T-helper 1 cell (primary cell): ENCODE measurements at places on chromosomes 1 and 21.

DNA sequence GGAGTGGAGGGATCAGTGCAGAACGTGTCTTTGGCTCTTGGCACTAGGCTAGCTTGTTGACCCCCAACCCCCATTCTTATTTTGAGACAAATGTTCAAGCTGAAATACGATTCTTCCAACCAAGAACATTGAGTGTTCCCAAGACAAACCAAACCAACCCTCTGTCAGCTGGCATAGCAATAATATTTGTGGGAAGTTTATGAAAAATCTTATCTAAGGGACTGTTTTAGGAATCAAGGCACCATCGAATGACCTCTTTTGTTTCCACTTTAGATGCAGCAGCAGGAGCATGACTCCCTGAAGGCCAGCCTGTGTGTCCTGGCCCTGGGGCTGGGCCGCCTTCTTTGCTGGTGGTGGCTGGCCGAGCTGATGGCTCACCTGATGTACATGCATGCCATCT, 89.2 kb downstream of the HHAT start:
- no peak for DNase-seq

GRCh38 chr1:204359474-204360255, at the start of gene PLEKHA6:
TSS of gene PLEKHA6 (minus strand) at chr1:204359929. CDS start at chr1:204273727, 86,202 bp downstream.
- no peak for DNase-seq

- DNase-seq, result no peak
Observed at GRCh38 chr1:201542309-201543035, 3.5 kb downstream of the NAV1 start.

DNA sequence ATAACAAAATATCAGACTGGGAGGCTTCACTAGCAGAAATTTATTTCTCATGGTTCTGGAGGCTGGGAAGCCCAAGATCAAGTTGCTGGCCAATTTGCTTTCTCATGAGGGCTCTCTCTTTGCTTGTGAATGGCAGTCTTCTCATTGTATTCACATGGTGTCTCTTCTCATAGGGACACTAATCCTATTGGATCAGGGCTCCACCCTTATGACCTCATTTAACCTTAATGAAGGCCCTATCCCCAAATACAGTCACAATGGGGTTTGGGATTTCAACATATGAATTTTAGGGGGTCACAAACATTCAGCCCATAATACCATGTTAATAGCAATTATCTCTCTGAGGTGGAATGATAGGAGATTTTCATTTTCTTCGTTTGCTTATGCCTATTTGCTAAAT, 25.3 kb downstream of the TCEA3 start:
- DNase-seq, result no peak

- no peak for DNase-seq
Observed at GRCh38 chr1:4462831-4463484, 191.5 kb upstream of the AJAP1 start.

- no peak for DNase-seq
Observed at GRCh38 chr1:165153182-165153581, 203.3 kb downstream of the LMX1A start.

- no peak for DNase-seq
Observed at GRCh38 chr1:218209351-218209861, 75.7 kb upstream of the RRP15 start.

GRCh38 chr1:41758500-41758899, 160.2 kb downstream of the HIVEP3 start:
- DNase-seq, result no peak

GRCh38 chr1:70863239-70863638, 184.4 kb downstream of the PTGER3 start:
- no peak for DNase-seq

DNA sequence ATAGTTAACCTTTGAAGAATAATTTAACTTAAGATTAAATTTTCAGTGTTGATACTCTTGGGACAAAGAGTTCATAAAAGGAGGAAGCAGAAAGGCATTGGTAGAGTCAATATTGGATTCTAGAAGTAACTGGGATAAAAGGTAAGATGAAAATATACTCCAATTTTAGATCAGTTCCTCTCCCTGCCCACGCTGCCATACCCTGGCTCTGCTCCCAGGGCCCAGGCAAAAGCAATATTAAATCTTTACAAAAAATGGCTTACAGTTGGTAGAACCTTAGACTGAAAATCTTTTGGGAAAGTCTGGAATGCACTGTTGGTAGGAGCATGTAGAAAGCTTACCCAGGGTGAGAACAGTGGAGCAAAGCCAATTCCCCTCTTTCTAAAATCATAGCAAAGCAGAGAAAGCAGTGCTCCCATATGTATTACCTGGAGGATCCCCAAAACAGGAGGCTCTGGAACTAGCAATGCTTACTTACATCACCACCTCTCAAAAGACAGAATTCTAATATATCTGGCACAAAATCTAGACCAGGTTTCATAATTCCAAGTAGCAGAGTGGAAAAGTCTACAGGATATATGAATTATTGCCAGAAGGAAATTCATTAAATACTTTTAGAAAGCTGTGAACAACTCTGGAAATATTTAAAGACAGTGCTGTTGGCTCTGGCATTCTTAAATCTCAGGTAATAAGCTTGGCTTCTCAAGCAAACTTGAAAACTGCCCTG, 24.5 kb downstream of the KIAA0319L start:
- no peak for DNase-seq

- DNase-seq, result no peak
Observed at GRCh38 chr1:46379996-46380395, 14.1 kb upstream of the FAAH start.

GRCh38 chr1:183034682-183035081, 11.5 kb downstream of the LAMC1 start:
- no peak for DNase-seq

DNA sequence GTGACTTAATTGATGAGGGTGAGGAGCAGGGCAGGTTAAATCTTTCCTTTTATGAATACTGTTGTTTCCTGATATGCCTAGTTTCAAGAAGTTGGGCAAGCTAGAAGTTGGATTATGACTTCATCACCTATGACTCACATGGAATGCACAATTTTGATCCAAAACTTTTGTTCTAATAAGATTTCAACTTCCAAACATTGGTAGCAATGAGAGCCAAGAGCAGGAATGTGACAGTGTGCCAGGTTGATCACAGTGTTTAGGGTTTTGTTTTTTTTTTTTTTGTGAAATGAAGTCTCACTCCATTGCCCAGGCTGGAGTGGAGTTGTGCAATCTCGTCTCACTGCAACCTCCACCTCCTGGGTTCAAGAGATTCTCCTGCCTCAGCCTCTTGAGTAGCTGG, 349.4 kb downstream of the DUSP10 start:
- no peak for DNase-seq

- DNase-seq, result no peak
Observed at GRCh38 chr1:60791226-60791625, 291.1 kb upstream of the NFIA start.

- DNase-seq, result no peak
Observed at GRCh38 chr1:154583773-154584172, 16.2 kb downstream of the CHRNB2 start.

DNA sequence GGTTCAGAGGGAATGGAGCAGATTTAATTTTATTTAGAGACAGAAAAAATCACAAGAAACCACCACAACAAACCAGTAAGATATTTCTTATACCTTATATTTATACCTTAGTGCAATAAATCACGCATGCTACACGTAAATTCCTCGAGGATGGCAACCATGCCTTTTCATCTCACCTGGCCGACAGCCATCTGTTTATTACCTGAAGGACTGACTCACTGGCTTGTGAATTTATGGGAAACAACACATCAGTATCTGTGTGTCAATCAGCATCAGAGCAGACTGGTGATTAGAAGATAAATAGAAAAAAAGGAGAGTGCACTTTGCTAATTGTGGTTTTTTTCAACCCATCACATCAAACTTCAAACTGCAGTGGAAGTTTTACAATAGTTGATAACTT, 58.4 kb downstream of the S1PR1 start:
- no peak for DNase-seq

- no peak for DNase-seq
Observed at GRCh38 chr21:38178653-38179470, 77.9 kb upstream of the KCNJ15 start.

- no peak for DNase-seq
Observed at GRCh38 chr1:163202833-163203451, at the start of gene RGS5. TSS of gene RGS5 (minus strand) at chr1:163202916. CDS start at chr1:163202835, 81 bp downstream.

GRCh38 chr1:10870493-10871096, 74.1 kb upstream of the CASZ1 start:
- DNase-seq, result no peak

GRCh38 chr1:181344091-181344490, 139.2 kb upstream of the CACNA1E start:
- DNase-seq, result no peak

GRCh38 chr1:38834221-38834782, 25.3 kb downstream of the RRAGC start:
- DNase-seq, result no peak

- DNase-seq, result no peak
Observed at GRCh38 chr1:221699577-221699976, 42.3 kb downstream of the DUSP10 start.

GRCh38 chr21:35810431-35810970, 249.8 kb downstream of the SETD4 start:
- DNase-seq, result no peak
